Panc1 (cell line): ENCODE measurements at places on chromosomes 12 and 14. TPM values are rescaled to one million over a fixed set of nuclear protein-coding genes. Genes with fewer than 3 reads are reported as not detected.

The SRRM4 gene
- not detected for total RNA-seq

The CALCOCO1 gene
- 48.0 TPM for total RNA-seq

The ALDH1L2 gene
- total RNA-seq, result 2.2 TPM

The RNASE1 gene
- 0.69 TPM for total RNA-seq

The SP7 gene
- total RNA-seq, result not detected

The SPSB2 gene
- 11.6 TPM for total RNA-seq
